Activated CD4-positive, alpha-beta memory T cell treated with anti-CD3 and anti-CD28 coated beads, Interleukin-2, amount 10 ng/mL, durations not matched to agents 7 days and 5 days (primary cell): ENCODE measurements at places on chromosomes 3 and 15.

- H3K4me3 ChIP-seq, result no peak overlapping the region
- no peaks in the 10 kb centered on the region for H3K36me3 ChIP-seq
- peaks cover 7% of the 10 kb centered on the region for H3K4me1 ChIP-seq
- no peaks in the 10 kb centered on the region for H3K27me3 ChIP-seq
- H3K27ac ChIP-seq, result no peak overlapping the region
Measured at GRCh38 chr3:115156046-115156654, 9.1 kb upstream of the ZBTB20 start.

DNA sequence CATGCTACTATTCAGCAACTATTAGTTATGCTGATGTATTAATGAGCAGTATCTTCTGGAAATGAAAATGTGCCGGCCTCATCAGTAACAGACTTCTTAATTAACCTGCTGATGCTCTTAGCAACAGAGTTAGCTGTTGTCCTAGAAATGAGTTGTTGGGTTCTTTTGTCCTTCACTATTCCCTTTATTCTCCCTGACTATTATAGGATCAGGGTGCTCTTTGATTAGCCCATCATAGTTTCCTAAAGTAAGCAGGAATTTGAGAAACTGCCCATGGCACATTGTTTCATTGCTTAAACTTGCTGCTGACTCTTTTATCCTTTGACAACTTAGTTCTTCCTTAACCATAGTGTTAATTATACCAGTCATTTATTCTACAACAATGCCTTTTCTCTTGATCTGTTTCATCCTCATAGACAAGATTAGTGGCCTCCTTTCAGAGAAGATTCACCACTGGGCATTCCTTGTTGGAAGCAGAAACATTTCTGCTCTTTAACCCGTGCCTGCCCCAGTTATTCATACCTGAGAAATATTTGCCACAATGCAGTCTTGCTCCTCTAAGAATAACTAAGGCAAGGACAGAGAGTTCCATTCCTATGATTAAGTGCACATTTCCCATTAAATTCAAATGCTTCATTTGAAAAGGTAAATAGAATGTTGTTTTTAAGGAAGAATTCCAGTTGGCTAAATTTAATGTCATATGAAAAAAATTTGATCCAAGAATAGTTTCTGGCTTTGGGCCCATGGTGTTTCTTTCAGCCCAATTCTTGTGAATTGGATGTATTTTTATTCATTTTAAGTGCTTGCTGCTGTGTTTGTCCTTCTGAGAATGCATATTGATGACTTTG lies 573.3 kb upstream of the TBL1XR1 start:
- H3K4me3 ChIP-seq, result no peak overlapping the region
- no peak overlapping the region for H3K27ac ChIP-seq
- peaks cover 4% of the 10 kb centered on the region for H3K36me3 ChIP-seq
- no peaks in the 10 kb centered on the region for H3K27me3 ChIP-seq

DNA sequence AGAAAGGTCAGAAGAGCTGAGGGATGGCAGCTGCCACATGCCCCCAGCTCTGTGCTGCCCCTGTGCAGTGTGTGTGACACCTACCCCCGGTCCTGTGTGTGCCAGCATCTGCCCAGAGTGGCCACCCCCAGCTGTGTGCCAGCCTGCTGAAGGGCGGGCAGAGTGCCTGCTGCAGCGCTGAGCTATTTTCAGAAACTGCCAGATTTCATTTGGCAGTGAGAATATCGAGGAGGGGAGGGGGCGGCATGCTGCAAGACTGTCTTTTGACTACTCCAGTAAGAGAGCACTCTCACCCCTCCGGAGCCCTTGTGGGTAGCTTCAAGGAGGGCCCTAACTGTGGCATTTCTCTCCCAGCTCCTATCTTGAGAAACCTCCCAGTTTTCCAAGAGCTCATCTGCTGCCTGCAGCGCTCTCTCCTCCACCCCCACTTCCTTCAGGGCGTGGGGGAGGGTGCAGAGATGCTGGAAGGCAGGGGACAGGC lies 25.2 kb upstream of the DOCK3 start:
- peaks cover 37% of the 10 kb centered on the region for H3K36me3 ChIP-seq
- H3K27me3 ChIP-seq, result no peaks in the 10 kb centered on the region
- no peak overlapping the region for H3K27ac ChIP-seq
- DNase-seq, result no peak
- H3K4me3 ChIP-seq, result no peak overlapping the region
- H3K4me1 ChIP-seq, result peaks cover 13% of the 10 kb centered on the region

DNA sequence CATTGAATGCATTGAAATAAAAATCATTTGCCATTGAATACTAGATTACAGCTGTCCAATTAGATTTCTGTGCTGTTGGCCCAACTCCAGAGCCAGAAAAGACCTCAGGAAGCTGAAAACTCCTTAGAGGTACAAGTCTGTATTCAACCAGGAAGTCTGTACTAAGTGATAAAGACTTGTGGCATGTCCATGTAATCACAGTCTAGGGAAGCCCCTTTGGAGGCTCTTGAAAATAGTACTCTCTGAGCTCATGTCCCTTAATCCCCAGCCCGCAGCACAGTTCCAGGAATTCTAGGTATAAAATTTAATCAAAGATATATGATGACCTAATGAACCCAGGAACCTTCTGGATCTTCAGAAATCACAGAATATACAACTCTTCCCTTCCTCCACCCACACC lies 279.4 kb downstream of the RSL24D1 start:
- H3K4me1 ChIP-seq, result no peaks in the 10 kb centered on the region
- H3K27me3 ChIP-seq, result no peaks in the 10 kb centered on the region
- no peaks in the 10 kb centered on the region for H3K36me3 ChIP-seq
- H3K27ac ChIP-seq, result no peak overlapping the region
- H3K4me3 ChIP-seq, result no peak overlapping the region

DNA sequence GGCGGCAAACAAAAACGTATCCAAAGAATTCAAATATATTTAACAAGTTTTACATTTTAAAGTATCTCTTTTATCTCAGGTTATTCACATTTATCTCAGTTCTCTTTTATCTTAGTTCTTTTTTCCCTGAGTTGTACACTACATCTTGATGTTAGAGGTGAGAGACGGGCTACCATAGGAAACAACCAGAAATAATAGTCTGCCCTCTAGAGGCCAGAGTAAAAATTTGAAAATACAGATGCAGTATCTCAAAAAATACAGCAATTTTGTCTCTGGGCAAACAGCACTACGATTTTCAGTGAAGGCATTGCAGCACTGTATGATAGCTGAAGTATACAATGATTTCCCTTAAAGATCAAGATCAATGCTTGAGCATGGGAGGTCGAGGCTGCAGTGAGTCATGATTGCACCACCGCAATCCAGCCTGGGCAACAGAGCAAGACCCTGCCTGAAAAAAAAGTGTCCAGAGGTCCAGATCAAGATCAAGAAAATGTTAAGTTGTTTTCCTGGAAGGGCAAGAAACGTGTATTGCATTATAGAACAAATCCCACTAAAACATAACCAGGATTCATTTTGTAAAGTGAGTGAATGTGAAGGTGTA lies 82.6 kb upstream of the ATP11B start:
- H3K27me3 ChIP-seq, result peaks cover 4% of the 10 kb centered on the region
- no peak overlapping the region for H3K4me3 ChIP-seq
- H3K36me3 ChIP-seq, result no peaks in the 10 kb centered on the region
- no peak for DNase-seq

GRCh38 chr3:134302674-134303073 lies 52.0 kb upstream of the RYK start:
- no peaks in the 10 kb centered on the region for H3K4me1 ChIP-seq
- H3K36me3 ChIP-seq, result no peaks in the 10 kb centered on the region
- H3K27me3 ChIP-seq, result peaks cover 63% of the 10 kb centered on the region
- H3K27ac ChIP-seq, result no peak overlapping the region

DNA sequence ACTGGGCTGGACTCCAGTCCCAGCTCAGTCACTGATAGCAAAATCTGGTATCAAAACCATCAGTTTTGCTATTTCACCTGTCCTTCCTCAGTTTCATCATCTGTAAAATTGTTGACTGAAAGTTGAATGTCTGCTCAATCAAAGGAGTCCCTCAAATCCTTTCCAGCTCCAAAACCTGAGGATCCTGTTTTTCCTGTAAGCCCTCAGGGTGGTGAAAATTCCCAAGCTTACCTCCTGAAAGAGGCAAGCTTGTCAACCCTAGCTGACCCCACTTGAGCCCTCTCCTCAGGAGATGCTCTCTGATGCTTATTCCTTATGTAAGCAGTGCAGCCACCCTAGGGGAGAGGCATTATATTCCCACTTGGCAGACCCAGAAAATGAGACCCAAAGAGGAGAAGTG lies 82.6 kb downstream of the HMG20A start:
- H3K4me3 ChIP-seq, result no peak overlapping the region
- H3K27ac ChIP-seq, result no peak overlapping the region
- no peak for DNase-seq
- H3K36me3 ChIP-seq, result no peaks in the 10 kb centered on the region
- H3K27me3 ChIP-seq, result no peaks in the 10 kb centered on the region

GRCh38 chr15:69931156-69931555 lies 166.6 kb downstream of the TLE3 start:
- DNase-seq, result no peak
- no peaks in the 10 kb centered on the region for H3K4me1 ChIP-seq
- H3K27me3 ChIP-seq, result peaks cover 29% of the 10 kb centered on the region
- no peaks in the 10 kb centered on the region for H3K36me3 ChIP-seq

DNA sequence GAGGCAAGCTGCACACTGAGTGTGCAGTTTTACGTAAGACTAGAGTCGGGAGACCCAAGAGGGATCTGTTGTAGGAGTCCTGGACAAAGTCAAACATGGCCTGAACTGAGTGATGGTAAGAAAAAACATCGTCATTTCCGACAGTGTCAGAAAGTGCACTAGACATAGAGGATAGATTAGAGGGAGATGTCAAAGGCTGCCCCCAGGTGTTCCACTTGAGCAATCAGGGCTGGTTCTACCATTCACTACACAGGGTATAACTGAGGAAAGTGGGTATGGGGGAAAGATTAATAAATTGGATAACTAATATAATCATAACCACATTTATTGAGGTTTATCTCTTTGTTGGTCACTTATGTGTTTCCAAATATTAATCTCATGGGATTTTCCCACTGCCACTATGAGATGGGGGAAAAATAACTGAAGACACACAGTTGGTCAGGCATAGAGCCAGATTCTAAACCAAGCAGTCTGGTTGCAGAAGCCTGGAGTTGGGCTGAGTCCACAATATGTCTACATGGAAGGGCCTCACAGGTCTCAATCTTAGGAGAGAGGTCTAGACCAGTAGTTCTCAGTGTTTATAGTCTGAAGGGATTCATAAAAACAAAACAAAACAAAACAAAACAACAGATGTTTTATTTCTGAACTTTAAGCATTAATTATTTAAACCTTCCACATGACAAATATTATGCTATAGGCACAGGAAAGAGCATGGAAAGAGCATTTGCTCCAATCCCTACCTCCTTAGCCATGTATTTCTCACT lies 766.5 kb downstream of the NTRK3 start:
- H3K36me3 ChIP-seq, result no peaks in the 10 kb centered on the region
- H3K27me3 ChIP-seq, result no peaks in the 10 kb centered on the region

DNA sequence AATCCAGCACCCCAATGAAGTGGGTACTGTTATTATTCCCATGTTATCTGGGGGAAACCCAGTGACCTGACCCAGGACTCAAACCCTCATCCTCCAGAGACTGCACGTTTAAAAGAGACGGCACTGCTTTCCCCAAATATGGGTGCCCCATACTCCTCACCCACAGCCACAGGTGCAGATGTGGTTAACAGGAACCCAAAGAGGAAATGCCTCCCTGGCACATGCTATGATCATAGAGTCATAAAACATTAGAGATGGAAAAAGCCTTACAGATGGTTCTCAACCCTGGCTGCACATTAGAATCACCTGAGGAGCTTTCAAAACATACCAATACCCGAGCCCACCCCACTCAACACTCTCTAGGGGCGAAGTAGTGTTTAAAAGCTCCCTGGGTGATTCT lies 111.5 kb downstream of the SEMA5B start:
- no peak for DNase-seq
- H3K36me3 ChIP-seq, result no peaks in the 10 kb centered on the region
- H3K27ac ChIP-seq, result no peak overlapping the region
- H3K4me1 ChIP-seq, result peaks cover 5% of the 10 kb centered on the region

- H3K36me3 ChIP-seq, result no peaks in the 10 kb centered on the region
- H3K27me3 ChIP-seq, result no peaks in the 10 kb centered on the region
- H3K4me1 ChIP-seq, result no peaks in the 10 kb centered on the region
- DNase-seq, result no peak
- no peak overlapping the region for H3K4me3 ChIP-seq
Measured at GRCh38 chr3:175869404-175869803, 1010.3 kb downstream of the NAALADL2 start.

DNA sequence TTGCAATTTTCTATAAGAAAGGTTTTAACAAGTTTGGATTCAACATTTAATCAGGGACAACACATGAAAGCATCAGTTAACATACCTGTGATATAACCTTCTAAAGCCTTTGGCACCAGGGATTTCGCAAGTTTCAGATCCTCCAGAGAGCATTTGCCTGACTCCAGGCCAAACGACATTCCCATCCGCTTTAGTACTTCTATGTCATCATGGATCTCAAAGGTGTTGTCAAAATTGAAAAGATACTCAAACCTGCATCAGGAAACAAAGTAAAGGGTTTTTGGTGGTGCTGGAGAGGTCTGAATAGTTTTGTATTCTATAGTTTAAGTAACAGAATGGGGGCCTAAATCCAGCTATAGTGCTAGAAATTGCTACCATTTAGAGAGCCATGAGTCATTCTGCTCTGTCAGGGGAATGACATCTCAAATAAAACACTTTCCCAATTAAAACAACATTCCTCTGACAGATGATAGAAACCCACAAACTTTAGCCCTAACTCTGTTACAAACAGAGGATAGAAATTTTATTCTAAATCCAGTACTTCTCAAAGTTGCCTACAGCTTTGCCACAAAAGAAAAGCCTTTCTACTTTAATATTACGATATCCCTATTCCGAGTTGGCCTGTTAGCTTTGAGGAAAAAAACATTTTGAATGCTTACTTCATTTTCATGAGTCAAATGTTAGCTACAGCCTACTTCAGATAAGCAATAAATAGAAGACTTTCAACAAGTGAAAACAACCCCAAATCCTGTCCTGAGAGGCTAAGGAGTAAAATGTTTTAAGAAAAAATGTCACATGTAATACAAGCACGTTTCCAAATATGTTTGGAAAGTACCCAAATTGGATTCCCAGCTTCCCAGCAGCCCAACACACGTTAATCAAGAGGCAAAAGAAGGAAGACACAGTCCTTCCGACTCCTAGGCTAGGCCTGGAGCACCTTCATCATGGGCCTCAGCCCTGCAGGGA lies 83.4 kb downstream of the ATP1B3 start:
- H3K36me3 ChIP-seq, result peaks cover 3% of the 10 kb centered on the region
- H3K27me3 ChIP-seq, result no peaks in the 10 kb centered on the region
- H3K27ac ChIP-seq, result no peak overlapping the region
- DNase-seq, result no peak
- no peak overlapping the region for H3K4me3 ChIP-seq

- no peaks in the 10 kb centered on the region for H3K27me3 ChIP-seq
- no peak for DNase-seq
- H3K4me1 ChIP-seq, result no peaks in the 10 kb centered on the region
- H3K27ac ChIP-seq, result no peak overlapping the region
Measured at GRCh38 chr15:55907797-55908196, 85.6 kb downstream of the NEDD4 start.

GRCh38 chr3:127819656-127820055 lies 2.7 kb downstream of the MGLL start:
- H3K27me3 ChIP-seq, result peaks cover 46% of the 10 kb centered on the region
- no peak overlapping the region for H3K4me3 ChIP-seq
- no peaks in the 10 kb centered on the region for H3K36me3 ChIP-seq
- no peak for DNase-seq
